Ammon's horn (tissue), 1 donor: ENCODE measurements at places on chromosomes 16 and 17.

DNA sequence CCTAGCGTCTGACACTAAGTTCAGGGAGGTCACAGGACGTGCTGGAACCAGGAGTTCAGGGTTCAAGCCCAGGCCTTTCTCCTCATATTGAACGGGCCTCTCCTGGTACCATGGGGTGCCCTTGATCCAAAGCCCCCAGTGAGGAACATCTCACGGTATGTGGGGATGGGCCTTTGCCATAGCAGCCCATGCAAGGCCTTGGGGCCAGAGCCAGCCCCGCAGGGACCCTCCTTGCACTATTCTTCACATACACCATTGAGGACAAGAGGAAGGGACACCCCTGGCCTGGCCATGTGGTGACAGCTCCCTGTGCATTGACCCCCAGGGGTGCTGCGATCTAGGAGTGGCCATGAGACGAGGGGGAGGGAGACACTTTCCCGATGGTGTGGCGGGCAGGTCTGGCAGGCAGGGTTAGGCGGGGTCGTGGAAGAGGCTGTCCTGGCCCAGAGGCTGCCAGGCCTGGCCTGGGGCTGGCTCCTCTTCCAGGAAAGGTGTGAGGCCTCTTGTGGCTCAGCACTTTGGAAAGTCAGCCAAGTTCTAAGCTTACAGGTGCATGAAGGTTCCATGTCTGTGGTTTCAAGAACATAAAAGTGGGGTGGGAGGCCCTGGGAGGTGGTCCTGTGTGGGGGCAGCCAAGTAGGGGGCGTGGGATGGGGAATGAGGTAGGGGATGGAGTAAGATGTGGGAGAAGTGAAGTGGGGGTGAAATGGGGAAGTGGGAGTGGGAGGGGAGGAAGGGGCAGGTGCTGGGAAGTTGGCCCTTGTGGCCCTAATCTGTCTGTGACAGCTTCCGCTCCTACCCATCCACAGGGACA is 88.7 kb upstream of the CBX4 start:
- DNase-seq: no peak

- DNase-seq: no peak
Observed at GRCh38 chr16:1915732-1916639, 2.2 kb downstream of the HS3ST6 start.

DNA sequence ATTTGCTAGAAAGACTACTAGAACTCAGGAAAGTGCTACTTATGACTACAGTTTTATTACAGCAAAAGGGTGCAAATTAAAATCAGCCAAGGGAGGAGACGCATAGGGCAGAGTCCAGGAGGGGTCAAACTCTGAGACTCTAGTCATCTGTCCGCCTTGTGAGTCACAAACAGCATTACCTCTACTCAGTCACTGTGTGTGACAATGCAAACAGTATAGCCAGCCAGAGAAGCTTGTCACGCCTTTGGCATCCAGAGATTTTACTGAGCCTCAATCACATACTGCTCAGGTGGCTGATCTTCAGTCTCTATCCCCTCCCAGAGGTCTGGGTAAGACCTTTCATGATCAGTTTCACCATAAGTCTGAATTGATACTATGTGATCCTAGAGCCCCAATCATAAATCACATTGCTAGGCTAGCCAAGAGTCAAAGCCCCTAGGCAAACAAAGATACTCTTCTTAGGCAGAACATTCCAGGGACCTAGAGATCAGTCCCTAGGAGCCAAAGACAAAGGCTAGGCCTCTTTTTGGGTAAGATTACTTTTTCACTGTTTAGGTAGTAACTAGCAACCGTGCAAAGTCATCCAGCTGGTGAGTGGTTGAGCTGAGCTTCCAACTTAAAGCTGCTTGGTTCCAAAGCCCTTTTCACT is 48.8 kb upstream of the CLEC19A start:
- no peak for DNase-seq

- DNase-seq: no peak
Observed at GRCh38 chr17:30225919-30226553, 9.5 kb downstream of the SLC6A4 start.

DNA sequence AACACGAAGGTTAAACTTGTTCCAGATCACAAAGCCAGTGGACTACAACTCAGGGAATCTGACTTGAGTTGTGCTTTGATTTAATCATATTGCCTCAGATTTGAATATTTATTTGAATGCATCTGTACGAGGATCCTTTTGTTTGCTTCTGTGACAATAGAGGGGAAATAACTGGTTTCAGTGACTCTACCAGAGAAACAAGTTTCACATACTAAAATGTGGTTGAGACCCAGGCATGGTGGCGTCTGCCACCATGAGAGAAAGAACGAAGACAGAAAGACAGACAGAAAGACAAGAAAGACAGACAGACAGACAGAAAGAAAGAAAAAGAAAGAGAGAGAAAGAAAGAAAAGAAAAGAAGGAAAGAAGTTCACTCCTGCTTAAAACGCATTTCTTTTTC is 24.0 kb downstream of the YWHAE start:
- no peak for DNase-seq

GRCh38 chr17:82881900-82882714 is 42.3 kb upstream of the ZNF750 start:
- peak; percentile 64 for DNase-seq
